ENCODE measurements at places on chromosomes 4 and X. TPM values are rescaled to one million over a fixed set of nuclear protein-coding genes. Genes with fewer than 3 reads are reported as not detected.

DNA sequence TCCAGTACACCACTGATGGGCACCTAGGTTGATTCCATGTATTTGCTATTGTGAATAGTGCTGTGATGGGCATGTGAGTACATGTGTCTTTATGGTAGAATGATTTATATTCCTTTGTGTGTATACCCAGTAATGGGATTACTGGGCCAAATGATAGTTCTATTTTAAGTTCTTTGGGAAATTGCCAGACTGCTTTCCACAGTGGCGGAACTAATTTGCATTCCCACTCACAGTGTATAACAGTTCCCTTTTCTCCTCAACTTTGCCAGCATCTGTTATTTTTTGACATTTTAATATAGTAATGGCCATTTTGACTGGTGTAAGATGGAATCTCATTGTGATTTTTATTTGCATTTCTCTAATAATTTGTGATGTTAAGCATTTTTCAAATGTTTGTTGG is 25.9 kb downstream of the CC2D2A start:
- H3K4me1 ChIP-seq: no peaks in the 10 kb centered on the region
- H3K36me3 ChIP-seq: no peaks in the 10 kb centered on the region
- no peaks in the 10 kb centered on the region for H3K27me3 ChIP-seq
- no peak overlapping the region for H3K4me3 ChIP-seq

GRCh38 chr4:8126523-8126922 is 32.1 kb downstream of the ABLIM2 start:
- H3K4me1 ChIP-seq: no peaks in the 10 kb centered on the region
- no peaks in the 10 kb centered on the region for H3K36me3 ChIP-seq
- H3K4me3 ChIP-seq: no peak overlapping the region
- no peak overlapping the region for H3K27ac ChIP-seq
- no peak for DNase-seq

- peaks cover 3% of the 10 kb centered on the region for H3K4me1 ChIP-seq
- H3K27me3 ChIP-seq: no peaks in the 10 kb centered on the region
- no peaks in the 10 kb centered on the region for H3K36me3 ChIP-seq
- DNase-seq: no peak
Measured at GRCh38 chrX:9525511-9526248, 60.8 kb downstream of the TBL1X start.

DNA sequence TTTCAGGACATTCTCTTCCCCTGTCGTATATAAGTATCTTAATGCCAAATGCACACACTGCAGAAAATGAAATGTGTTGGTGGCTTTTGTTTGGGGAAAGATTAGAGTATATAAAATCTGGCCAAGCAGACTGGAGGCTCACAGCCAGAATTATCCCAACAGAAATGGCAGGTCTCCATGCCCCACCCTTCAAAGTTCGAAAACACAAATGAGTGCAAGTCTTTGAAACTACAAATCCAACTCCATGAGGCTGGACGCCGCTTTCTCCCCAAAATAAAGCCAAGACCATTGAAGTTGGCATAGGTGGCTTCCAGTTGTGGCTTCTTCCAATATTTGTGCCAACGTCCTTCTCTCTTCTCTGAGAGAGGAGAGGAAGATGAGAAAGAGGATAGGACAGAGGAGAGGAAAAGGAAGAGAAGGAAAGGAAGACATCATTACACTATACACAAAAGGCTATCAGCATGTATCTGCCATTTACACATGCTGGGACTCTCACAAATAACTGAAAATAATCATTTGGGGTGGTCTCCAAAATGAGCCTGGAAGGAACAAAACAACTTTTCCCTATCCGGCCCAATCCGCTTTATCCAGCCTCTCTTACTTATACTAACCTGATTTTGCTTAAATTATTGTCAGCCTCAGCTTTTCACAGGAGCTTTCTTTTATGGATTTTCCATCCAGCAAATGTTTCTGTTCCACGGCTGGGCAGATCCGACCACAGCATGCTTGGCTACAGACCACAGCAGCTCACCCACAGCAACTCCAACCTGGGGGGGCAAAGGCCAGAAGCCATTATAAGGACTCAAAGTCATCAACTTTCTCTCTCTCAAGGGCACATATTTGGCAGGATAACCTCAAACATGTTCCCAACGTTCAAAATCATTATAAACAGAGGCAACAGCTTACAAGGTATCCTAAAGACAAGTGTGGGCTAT is 71.7 kb downstream of the APBB2 start:
- no peaks in the 10 kb centered on the region for H3K27me3 ChIP-seq
- H3K4me3 ChIP-seq: no peak overlapping the region
- H3K36me3 ChIP-seq: no peaks in the 10 kb centered on the region

GRCh38 chr4:159600061-159600460 is 497.2 kb downstream of the RAPGEF2 start:
- no peaks in the 10 kb centered on the region for H3K27me3 ChIP-seq
- no peaks in the 10 kb centered on the region for H3K36me3 ChIP-seq
- no peaks in the 10 kb centered on the region for H3K4me1 ChIP-seq
- no peak overlapping the region for H3K27ac ChIP-seq
- no peak for DNase-seq
- no peak overlapping the region for H3K4me3 ChIP-seq

DNA sequence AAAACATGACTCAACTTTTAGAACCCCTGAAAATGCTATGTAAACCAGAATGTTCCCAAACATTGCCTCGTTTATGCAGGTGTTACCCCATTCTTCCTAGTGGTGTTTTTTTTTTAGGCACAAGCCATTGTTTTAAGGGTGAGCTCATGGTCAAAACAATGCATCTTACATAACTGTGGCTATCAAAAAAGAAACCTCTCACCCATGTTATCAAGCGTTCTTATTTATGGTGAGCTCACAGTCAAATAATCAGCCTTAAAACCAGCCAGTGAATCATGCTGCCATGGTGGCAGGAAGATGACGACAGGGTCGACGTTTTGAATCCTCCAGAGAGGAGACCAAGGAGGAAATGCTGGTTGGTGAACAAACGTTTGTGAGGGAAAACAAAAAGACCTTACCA is 195.2 kb downstream of the KDR start:
- DNase-seq: no peak
- no peak overlapping the region for H3K27ac ChIP-seq

- no peaks in the 10 kb centered on the region for H3K27me3 ChIP-seq
- no peaks in the 10 kb centered on the region for H3K36me3 ChIP-seq
- no peaks in the 10 kb centered on the region for H3K4me1 ChIP-seq
Measured at GRCh38 chr4:153850533-153851280, 61.8 kb upstream of the SFRP2 start.

DNA sequence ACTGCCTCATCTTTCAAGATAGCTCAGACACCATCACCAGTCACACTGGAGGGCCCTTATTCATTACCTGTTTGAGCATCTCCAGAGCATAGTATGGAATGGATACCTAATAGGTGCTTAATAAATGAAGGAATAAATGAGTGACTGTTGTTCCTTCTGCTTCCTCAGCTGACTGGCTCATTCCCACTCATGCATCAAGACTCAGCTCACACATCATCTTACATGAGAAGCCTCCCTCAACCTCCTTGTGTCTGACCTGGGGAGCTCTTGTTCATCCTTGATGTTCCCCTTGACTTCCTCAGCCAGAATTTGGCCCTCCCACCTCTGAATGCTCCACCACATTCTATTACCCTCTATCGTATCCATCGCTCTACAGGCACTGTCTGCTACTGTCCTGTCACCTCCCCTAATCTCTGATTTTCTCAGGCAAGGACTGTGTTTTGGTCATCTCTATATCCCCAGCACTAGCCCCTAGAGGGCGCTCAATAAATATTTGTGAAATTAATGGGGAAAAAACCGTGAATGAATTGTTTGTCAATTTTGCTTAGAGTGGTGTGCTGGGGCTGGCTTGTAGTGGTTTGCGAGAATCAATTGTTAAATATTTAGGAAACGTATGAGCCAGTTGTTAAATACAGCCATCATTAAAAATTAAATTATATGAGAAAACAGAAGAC is 88.3 kb downstream of the NHSL2 start:
- no peaks in the 10 kb centered on the region for H3K36me3 ChIP-seq
- no peaks in the 10 kb centered on the region for H3K4me1 ChIP-seq
- H3K27ac ChIP-seq: no peak overlapping the region
- peak; percentile 34 for DNase-seq
- peaks cover 18% of the 10 kb centered on the region for H3K27me3 ChIP-seq

GRCh38 chr4:102007959-102008425 is 217.5 kb downstream of the BANK1 start:
- DNase-seq: no peak
- H3K27ac ChIP-seq: no peak overlapping the region
- H3K27me3 ChIP-seq: no peaks in the 10 kb centered on the region
- H3K4me1 ChIP-seq: no peaks in the 10 kb centered on the region
- no peaks in the 10 kb centered on the region for H3K36me3 ChIP-seq

- no peaks in the 10 kb centered on the region for H3K27me3 ChIP-seq
- no peak overlapping the region for H3K4me3 ChIP-seq
- H3K27ac ChIP-seq: peak overlapping the region; percentile 35
- peaks cover 38% of the 10 kb centered on the region for H3K4me1 ChIP-seq
Measured at GRCh38 chr4:101274888-101275752, 72.2 kb downstream of the PPP3CA start.

DNA sequence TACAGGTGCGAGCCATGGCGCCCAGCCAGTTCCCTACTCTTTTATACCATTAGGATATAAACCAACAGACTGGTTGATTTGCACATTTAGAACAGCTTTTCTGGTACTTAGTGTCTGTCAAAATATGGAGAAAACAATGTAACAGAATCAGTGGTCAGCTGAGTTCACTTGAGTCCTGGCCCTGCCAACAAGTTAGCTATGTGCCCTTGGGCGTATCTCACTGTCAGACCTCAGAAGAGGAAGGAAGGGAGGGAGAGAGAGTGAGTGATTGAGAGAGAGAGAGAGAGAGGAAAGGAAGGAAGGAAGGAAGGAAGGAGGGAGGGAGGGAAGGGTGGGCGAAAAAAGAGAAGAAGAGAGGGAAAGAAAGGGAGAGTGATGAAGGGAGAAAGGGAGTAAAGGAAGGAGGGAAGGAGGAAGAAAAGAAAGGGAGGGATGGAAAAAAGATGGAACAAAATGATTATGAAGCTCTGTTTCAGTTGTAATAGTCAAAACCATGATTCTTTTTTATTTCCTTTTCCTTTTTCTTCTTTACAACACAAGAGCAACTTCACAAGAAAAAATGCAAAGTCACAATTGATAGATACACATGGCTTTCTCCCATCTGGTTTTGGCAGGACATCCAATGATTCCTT is 55.7 kb upstream of the PDGFRA start:
- H3K27ac ChIP-seq: no peak overlapping the region
- DNase-seq: peak; percentile 17
- no peak overlapping the region for H3K4me3 ChIP-seq
- no peaks in the 10 kb centered on the region for H3K36me3 ChIP-seq
- H3K4me1 ChIP-seq: no peaks in the 10 kb centered on the region

- H3K4me3 ChIP-seq: no peak overlapping the region
- H3K36me3 ChIP-seq: no peaks in the 10 kb centered on the region
- peaks cover 7% of the 10 kb centered on the region for H3K4me1 ChIP-seq
- H3K27ac ChIP-seq: no peak overlapping the region
- DNase-seq: no peak
- H3K27me3 ChIP-seq: no peaks in the 10 kb centered on the region
Measured at GRCh38 chr4:82432596-82432995, 2.2 kb downstream of the ENOPH1 start.

DNA sequence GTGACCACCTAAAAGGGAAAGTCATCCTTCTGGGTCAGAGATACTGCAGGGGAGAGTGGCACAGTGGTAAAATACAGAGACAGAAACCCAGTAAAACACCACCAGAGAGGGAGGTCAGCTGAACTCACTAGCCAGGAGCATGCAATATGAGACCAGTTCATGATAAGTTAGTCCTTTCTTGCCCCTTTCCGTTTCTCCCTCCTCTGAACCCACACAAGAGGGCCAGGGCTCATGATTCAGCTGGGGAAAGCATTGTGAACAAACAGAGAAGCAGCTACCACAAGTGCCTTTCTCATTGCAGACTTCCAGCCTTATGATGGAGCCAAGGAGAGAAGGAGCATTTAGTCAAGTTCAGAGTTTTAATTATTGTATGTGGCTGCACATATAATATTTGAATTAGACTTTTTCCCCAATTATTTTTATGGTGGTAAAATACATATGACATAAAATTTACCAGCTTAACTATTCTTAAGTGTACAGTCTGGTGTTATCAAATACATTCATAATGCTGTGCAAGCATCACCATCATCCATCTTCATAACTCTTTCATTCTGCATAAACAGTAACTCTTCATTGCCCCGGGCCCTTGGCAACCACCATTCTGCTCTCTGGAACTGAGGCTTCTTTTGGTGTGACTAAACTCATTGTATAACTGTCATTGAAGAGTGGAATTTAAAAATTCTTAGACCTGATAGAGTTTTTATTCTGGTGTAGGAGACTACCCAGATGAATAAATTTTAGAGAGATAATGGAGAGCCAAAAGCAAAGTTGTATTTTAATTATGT is 114.6 kb downstream of the DDIT4L start:
- no peak overlapping the region for H3K4me3 ChIP-seq
- no peaks in the 10 kb centered on the region for H3K27me3 ChIP-seq
- H3K27ac ChIP-seq: no peak overlapping the region
- no peaks in the 10 kb centered on the region for H3K36me3 ChIP-seq
- no peak for DNase-seq

Gene UBA1
- 214 TPM for polyA plus RNA-seq

Gene AKAP14
- not detected for polyA plus RNA-seq

Gene ENOPH1
- 44.4 TPM for polyA plus RNA-seq

Gene NWD2
- 0.10 TPM for polyA plus RNA-seq

Gene RAB39B
- polyA plus RNA-seq: 2.6 TPM
